NCI-H345 (cell line): ENCODE measurements at places on chromosomes 13 and 19.

DNA sequence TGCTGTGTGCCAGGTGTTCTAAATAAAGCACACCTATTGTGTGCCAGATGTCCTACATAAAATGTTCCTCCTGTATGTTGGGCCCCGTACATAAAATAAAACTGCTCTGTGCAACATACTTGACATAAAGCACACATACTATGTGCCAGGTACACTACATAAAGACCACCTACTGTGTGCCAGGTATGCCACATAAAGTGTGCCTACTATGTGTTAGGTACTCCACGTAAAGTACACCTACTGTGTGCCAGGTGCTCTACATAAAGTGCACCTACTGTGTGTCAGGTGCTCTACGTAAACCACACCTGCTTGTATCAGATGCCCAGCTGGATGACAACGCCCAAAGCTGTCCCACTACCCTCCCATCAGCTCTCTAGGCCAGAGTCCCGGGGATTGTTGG lies 5.8 kb upstream of the OR10H5 start:
- no peak for DNase-seq

DNA sequence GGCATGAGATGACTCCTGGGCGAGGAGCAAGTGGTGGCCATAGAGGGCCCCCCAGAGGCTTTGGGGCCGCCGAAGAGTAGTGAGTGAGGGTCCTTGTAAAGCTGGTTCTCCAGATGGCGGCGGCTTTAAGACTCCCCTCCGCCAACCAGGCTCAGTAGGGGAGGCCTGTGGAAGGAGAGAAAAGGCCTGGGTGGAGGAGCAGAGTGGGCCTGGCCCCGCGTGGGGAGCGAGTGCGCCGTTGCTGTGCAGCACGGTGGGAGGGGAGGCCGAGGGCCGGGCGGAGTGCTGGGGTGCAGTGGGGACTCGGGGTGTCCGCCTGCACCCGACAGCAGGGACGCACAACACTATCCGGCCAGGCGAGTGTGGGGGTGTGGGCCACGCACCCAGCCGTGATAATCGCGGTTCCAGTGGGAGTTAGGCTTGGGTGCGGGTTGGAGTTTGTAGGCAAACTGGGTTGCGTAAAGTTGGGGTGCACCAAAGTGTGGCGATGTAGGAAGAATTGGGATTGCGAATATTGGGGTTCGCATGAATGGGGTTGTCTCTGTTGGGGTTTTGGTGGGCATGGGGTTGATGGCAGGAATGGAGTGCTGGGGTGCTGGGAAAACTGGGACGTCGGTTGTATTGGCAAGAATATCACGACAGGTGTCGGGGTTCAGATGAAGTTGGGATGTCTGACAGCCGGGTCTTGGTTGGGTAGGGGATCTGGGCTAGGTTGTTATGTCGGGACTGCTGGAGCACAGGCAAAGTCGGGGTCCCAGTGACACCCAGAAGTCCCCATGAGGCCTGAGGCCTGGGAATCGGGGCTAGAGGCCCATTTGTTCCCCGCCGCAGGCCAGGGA lies 687 bp upstream of the CIRBP start:
- DNase-seq: no peak

DNA sequence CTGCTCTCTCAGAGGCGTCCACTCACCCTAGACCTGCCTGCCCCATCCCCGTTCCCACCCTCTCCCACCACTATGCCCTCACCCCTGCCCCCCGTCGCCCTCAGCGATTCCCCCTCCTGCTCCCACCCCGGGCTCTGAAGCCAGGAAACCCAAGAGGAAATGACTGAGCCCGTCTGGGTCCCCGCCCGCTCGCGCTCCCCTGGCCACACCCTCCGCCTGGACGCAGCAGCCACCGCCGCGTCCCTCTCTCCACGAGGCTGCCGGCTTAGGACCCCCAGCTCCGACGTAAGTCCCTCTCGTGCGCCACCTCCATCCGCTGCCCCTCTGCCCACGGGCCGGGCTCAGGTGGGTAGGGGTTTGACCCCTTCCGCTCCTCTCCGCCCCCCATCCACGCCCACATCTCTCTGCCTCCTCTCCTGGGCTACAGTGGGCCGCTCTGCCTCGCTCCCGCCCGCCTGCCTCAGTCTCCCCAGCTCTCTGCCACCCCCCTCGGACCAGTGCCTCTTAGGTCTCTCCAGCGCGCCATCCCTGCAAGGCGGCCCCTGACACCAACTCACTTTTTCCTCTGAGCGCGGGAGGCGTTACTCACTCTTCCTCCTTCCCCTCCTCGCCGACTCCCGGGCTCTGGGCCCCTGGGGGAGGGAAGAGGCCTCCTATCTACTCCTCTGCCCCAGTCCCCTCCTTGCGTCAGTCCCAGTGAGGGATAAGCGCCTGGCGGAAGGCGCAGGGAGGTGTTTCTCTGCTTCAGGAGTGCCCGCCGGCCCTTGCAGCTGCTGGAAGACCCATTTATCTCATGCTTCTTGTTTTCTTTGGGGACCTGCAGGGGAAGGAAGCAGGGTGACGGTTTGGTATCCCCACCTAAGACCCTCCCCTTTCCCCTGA lies at the start of gene FXYD5:
Gene FXYD5, plus strand, starts transcription at position 211 of the 882 bp plus-strand sequence. CDS start 816 bp downstream, outside the sequence.
- peak; percentile 51 for DNase-seq

- DNase-seq: peak; percentile 35
Measured at GRCh38 chr13:107817647-107818287, 397.6 kb downstream of the LIG4 start.

DNA sequence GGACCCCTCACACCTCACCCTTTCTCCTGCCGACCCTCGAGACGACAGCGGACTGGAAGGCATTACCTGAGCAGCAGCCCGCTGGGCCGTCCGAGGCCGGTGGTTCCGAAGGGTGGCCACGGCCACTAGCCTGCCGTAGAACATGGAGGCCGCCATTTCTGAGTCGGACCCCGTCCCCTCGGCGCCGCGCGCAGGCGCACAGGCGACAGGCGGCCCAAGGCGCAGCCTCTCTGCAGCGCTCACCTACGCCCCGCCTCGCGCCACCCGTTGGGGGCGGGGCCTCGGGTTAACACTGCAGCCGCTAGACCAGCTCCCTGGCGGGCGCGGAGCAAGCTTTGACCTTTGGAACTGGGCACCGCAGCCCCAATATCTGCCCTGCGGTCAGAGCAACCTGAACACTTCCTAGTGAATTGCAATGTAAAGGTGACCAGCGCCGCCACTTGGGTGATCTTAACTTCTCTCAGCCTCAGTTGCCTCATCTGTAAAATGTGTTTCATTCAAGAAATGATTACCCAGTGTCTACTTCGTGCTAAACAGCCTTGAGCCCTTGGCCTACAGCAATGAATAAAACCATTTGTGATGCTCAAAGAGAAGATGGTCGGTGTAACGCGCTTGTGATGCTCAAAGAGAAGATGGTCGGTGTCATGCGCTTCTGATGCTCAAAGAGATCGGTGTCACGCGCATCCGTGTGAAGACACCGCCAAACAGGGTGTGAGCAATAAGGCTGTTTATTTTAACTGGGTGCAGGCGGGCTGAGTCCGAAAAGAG lies at the start of gene SUCLA2:
Gene SUCLA2, minus strand, starts transcription at position 160 of the 768 bp plus-strand sequence. Its CDS starts 4 bp downstream, at position 156.
- DNase-seq: peak; percentile 88

DNA sequence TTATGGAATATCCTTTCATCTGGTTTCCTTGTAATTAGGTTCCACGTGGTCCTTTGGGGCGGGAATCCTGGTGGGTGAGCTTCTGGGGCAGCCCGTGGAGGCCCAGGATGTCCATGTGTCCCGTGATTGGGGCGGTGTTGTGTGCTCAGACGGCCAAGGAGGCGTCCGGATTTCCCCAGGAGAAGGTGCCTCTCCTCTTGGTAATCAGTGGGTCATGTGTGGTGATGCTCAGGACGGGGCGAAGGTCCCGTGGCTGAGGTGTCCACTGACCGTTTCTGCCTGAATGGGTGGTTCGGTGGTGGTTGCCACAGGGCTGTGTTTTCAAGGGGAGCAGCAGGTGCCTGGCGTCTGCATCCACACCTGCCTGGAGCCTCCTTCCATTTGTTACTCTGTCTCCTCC lies 52.2 kb upstream of the F7 start:
- no peak for DNase-seq

DNA sequence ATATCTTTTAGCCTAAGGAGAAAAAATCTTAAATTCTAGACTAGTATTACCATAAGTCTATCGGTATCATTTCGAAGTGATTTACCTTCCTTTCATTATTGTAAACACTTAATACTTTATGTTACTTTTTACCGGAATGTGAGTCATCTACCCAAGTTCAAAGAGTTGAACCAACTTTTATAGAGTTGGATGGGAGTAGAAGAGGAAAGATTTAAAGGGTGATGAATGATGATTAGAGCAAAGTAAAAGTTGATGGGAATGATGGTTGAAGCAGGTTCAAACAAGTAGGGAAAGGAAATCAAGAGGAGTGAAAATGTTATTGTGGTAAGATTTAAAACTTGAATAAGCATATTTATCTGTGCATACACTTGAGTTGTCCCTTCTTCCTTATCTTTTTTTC lies 11.3 kb upstream of the LPAR6 start:
- no peak for DNase-seq

DNA sequence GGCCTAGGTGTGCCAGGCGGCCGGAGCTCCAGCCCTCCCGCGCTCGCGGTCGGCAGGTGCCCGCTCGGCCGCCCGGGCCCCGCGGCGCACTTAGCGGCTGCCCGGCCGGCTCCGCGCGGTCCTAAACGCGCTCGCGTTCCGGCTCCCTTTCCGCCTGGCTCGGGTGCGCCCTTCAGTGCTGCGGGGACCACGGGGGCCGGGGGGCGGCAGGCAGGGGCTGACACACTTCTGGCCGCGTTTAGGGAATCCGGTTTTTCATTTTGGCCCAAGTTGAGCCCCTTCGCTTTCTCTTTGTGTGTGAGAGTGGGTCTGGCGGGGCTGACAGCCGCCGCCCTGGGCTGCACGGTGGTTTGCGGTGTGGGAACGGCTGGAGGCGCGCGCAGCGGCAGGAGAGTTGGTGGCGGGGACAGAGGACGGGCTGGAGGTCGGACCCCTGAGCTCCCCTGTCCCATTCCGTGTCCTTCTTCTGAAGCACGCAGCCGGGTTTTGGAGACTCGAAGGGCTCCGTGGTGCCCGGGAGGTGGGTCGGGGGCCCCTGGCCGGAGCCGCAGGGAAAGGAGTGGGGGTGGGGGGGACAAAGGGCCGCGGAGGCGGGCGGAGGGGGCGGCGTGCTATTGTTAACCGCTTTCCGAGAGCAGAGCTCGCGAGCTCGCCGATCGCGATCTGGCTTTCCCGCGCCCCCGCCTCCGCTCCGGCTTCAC lies 3.1 kb downstream of the FGF9 start:
- peak; percentile 55 for DNase-seq

DNA sequence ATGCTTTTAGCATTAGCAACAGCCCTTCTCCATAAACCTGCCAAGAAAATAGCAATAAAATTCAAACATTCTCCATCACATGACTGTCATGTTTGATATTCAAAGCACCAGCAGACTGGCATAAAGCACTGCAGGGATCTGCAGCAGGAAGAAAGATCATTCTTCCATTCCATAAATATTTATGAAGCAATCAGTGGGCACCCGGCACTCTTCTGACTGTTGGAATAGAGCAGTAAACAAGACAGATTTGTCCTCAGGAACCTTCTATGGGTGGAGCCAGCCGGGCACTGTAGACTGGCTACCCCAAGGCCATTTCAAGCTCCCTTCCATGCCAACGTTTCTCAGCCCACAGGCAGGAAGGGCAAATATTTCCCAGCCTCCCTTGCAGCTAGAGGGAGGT lies 25.5 kb downstream of the PLA2G4C start:
- no peak for DNase-seq

GRCh38 chr19:1650650-1651567 lies 1.5 kb downstream of the TCF3 start:
- DNase-seq: no peak

- no peak for DNase-seq
Measured at GRCh38 chr19:3479834-3480215, 500 bp downstream of the SMIM24 start.

GRCh38 chr19:6590258-6590826 lies 608 bp downstream of the CD70 start:
- DNase-seq: no peak

DNA sequence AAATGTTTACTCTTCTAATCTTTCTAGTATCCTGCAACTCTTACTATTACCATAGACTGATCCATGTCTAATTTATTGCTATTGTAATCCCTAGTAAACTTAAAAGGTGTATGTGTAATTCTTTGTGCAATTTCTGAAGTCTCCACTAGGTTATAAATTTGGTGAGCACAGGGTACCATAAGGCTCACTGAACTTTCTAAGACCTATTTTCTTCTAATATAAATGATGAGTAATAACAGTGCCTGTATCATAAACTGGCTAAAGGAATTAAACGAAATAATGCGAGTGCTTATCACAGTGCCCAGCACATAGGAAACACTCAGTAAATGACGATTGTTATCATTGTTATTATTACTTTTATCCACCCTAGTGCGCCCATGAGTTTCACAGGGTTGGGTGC lies 119.1 kb downstream of the KLF12 start:
- DNase-seq: no peak

- no peak for DNase-seq
Measured at GRCh38 chr13:40640202-40640601, 26.2 kb downstream of the FOXO1 start.

DNA sequence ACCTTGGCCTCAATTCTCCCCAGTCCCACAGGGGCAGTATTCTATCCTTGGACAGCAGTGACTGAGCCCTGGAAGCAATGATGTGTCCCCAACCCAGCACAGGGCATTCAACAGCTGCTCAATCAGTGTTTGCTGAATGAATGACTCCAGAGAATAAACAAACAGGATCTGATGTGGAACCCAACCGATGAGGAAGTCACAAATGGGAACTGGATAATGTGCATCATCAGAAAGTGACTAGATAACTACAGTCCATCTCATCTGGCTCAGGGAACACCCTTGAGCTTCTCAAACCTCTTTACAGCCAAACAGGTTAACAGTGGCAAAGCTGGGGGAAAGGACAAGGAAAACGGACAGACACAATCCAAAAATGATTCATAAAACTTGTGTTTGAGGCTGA lies 8.2 kb downstream of the SLC25A30 start:
- no peak for DNase-seq

- DNase-seq: no peak
Measured at GRCh38 chr13:25525884-25526283, 154.1 kb downstream of the ATP8A2 start.

- DNase-seq: no peak
Measured at GRCh38 chr19:38669552-38669951, 22.1 kb downstream of the ACTN4 start.

- DNase-seq: no peak
Measured at GRCh38 chr13:33799950-33800592, 17.9 kb upstream of the RFC3 start.

DNA sequence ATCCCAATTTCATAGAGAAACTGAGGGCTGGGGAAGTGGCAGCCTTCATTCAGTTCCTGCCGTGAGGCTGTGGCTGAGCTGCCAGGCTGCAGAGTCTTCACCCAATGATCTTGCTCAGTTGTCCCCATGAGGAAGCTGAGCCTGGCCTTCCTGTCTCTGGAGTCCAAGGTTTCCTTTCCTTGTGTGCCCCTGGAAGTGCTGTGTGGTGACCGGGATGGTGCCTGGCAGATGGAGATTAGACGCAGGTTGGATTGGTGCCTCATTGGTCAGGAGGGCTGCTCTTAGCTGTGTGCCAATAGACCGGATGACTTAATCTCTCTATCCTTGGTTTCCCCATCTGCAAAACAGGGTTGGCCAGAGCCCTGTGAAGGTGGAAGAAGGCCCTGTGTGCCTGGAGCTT lies 24.6 kb downstream of the DNM2 start:
- DNase-seq: no peak

- no peak for DNase-seq
Measured at GRCh38 chr13:26017932-26018665, 33.7 kb downstream of the SHISA2 start.
